NCI-H2029 (cell line): ENCODE measurements at places on chromosomes 12 and 14.

DNA sequence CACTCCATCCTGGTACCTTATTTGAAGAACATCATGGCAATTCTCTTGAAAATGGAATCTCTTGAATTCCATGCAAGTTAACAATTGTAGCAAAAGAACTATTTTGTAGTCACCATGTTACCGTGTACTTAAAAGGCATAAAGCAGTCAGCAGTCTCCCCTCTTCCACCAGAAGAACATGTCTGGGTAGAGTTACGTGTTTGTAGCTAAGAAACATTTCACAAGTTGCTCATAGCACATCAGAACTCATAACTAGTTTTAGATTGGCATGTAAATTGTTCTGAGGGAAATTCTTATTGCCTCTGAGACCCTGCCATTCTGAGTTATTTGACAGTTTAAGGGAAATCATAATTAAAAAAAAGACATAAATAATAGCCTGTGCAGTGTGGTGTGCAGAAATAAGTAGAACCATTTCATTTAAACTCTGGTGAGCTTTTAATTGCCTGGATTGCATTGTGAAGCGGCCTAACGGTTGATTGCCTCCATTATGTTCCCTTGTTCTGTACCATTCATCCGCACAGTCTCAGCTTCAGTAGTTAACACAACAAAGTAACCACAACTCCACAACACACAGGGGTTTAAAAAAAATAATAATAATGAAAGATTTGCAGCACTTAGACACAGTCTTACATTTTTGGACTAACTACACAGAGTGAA, 2.6 kb downstream of the LMO3 start:
- DNase-seq = no peak

DNA sequence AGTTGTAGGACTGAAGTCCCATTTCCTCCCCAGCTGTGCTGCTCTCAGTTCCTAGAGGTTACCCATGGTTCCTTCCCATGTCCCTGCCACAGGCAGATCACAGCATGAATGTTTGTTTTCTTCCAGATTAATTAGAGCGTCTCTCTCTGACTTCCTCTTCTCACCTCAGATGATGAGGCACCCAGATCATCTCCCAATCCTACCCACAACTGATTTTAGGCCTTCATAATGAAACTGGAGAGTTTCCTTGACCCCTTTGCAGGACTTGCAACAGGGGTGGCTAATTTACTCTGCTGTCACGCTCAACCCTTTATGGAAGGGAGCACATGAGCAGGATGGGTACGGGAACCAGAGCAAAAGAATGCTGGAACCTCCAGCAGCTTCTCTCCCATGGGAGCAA, 32.1 kb upstream of the TXNRD1 start:
- no peak for DNase-seq

- peak; percentile 24 for DNase-seq
Observed at GRCh38 chr14:36362648-36363047, 42.2 kb upstream of the MBIP start.

DNA sequence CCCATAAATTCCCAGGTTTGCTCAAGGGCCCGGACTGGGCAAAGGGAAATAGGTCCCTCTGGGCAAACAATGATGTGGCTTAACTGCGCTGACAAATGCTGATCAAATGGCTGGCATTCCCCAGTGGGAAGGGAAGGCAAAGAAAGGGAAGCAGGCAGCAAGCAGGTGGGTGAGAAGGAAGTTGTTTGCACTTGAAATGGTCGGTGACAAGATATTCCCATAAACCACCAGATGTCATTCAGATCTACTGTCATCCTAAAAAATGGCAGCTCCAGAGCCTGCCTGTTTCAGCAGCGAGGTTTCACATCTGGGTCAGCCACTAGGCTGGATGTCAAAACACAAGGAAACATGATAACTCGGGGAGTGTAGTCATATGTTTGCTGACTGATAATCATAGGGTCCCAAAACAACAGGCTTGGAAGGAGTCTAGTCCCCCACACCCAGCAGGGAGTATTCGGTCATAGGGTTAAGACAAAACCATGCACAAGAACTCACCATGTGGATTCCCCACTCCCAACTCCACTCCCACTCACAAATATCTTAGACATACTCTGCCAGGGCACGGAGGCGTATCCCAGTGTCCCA, 37.9 kb upstream of the MDM1 start:
- no peak for DNase-seq

DNA sequence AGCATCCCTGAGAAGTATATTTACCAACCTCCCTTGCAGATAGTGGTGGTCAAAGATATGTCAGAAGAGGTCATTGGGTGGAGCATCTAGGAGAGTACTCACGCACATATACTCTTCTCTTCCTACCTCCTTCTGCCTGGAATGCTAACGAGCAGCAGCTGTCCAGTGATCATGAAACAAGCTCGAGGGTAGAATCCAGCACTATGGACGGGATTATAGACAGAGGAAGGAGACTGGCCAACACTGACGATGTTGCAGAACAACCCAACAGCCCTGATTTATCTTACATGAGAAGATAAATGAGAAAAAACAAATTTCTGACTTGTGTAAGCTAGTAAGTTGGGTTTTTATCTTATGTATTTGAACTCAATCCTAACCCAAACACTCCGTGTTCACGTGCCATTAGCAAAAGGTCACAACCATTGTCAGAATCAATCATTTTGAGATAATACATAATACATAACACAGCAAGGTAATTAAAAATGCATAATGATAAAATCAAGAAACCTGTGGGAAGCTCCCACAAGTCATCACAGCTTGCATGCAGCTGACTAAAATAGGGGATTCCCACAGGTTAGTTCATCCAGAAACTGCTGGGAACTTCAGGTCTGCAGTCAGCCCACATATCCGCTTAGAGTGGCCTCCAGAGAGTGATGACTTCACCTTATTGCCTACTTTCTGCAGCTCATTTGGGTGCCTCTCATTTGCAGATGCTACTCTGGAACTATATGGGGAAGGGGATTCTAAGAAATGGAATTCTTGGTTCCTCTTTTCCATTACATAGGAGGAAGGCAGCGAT, 36.3 kb upstream of the STK38L start:
- no peak for DNase-seq

DNA sequence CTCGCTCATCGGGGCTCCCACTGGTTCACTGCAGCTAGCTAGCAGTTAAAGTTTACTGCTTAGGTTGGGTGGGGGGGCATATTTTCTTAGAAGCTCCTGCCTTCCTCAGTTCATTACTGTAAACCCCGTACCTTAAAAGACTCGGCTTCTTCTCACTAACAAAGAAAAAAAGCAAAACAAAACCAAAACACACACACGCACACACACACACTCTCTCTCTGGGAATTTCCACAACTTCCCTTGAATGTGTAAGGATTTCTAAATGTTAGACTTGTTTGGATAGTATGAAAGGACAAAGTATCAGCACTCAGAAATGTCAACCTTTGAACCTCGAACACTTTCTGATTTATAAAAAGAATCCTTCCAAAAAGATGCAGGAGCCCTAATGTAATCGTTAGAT, 927 bp downstream of the PTHLH start:
- DNase-seq = no peak

DNA sequence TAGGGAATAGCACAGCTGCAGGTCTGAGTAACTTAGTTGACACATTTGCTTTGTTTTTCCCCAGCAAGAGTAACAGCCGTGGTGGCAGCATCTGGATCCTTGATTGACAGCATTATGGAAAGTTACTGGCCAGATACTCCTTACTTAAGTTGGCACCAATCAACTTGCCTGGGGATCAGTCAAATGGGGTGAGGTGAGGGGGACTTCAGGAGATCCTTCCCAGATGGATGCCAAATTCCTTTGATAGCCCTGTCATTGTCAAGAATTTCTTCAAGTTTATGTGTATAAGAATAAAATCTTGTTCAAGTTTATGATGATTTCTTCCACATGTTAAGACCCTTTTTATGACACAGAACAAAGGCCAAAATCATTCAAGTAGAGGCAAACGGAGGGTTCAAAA, 618.4 kb downstream of the SLC6A15 start:
- DNase-seq = no peak

DNA sequence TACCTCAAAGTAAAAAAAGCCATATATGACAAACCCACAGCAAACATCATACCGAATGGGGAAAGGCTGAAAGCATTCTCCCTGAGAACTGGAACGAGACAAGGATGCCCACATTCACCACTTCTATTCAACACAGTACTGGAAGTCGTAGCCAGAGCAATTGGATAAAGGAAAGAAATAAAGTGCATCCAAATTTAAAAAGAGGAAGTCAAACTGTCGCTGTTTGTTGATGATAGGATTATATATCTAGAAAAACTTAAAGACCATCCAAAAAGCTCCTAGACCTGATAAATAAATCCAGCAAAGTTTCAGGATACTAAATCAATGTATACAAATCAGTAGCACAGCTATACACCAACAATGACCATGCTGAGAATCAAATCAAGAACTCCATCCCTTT, 5.2 kb downstream of the NDUFA12 start:
- no peak for DNase-seq

DNA sequence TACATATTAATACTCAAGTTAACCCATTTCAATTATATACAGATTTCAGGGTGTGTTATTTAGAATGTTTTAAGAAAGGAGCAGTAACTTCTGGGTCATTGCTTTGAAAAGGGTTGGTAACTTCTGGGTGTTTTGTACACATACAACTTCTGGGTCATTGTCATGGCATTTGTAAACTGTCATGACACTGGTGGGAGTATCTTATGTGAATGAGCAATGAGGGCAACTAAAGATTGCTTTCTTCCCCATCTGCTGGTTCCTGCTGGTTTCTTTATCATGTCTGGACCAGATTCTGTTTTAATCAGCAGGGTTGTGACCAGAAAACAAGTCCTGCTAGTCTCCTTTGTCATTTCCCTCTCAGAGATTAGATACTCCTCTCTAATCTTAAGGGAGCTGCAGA, 713.3 kb downstream of the LRFN5 start:
- DNase-seq = no peak

DNA sequence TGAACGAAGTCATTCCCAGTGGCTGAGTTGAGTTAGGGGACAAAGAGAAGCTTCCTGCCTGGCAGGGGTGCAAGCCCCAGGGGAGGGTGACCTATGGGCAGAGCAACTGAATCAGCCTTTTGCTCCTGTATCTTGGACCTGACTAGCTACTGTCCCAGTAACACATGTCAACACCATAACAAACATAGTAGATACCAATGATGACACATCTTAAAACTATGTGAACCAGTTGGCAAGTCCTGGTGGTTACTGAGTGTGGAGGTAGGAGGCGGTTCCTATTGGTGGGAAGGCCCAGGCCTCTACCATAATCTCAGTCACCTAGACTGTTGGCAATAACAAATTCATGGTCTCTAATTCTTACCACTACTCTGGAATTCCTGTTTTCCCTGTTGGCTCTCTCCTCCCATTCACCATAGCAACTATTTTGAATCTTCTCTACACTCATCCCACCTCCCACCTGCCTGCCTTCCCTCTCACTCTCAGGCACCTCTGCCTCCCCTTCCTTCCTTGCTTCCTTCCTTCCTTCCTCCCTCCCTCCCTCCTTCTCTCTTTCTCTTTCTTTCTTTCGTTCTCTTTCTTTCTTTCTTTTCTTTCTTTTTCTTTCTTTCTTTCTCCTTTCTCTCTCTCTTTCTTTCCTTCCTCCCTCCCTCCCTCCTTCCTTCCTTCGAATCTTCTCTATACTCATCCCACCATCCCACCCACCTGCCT, 8.1 kb upstream of the P2RX7 start:
- no peak for DNase-seq

DNA sequence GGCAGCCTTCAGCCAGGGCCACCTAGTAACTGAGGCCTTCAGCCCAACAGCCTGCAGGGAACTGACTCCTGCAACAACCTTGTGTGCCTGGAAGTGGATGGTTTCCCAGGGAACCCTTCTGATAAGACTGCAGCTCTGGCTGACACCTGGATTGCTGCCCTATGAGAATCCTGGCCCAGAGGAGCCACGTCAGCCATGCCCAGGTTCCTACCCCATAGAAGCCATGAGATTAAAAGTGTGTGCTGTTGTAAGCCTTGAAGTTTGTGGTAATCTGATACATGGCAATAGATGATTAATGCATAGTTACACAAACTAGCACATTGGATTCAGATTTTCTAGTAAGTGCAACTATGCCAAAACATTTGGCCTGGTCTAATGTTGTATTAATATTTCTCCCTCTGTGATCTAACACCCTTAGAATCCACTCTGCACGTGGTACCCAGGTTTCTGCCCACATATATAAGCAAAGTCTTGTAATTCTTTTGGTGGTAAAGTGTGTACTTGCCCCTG, 64.8 kb upstream of the BEGAIN start:
- no peak for DNase-seq

DNA sequence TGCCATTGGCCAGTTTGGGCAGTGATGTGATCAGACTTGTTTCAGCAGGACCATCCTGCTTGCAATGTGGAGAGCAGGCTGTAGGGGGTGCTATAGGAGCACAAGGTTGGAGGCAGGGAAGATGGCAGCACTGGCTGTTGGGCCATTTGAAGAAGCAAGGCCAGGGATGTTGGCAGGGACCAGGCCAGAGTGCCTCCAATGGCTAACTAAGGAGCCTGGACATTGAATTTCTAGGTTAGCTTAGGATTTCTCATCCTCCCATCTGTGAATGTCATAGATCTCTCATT, 23.5 kb downstream of the FGF23 start:
- DNase-seq = no peak

DNA sequence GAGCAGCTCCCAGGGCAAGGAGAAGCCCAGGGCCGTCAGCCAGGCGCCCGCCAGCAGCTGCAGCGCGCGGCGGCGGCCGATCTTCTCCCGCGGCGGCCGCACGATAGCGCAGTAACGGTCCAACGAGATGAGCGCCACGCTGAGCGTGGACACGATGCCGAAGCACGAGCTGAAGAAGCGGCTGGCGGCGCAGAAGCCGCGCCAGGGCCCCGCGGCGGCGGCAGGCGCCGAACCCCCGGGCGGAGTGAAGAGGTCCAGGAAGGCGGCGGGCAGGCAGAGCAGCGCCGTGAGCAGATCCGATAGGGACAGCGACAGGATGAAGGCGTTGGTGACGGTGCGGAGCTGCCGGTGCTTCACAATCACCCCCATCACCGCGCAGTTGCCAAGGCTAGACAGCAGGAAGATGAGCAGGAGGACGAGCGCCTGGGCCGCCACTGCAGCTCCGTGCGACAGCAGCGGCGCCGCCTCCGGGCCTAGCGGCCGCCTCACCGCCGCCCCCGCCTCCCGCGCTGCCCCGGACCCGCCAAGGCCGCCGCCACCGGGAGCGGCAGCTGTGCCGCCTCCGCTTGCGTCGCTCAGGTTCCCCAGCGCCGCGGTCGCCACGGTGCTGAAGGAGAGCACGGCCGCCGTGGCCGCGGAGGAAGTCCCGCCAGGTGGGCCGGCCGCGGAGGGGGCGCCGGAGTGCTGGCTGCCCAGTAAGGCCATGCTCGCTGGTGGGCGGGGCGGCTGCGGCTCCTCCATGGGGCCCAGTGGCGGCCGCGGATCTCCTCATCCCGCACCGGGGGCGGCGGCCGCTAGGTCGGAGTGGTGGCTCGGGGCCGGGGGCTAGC, 479 bp downstream of the GPR135 start:
- DNase-seq = peak; percentile 61
